Ecto neural progenitor cell (in vitro differentiated cells): ENCODE measurements at places on chromosomes 16 and 17.
A peak's percentile ranks its signal among the peaks of the same experiment; 100 is the strongest.

- peak; percentile 53 for DNase-seq
Measured at GRCh38 chr16:5678371-5678770, 580.8 kb upstream of the EEF2KMT start.

GRCh38 chr17:60525328-60525684 lies 736 bp downstream of the APPBP2 start:
- DNase-seq: no peak

GRCh38 chr17:49858796-49859195 lies 10.9 kb upstream of the TAC4 start:
- DNase-seq: no peak

DNA sequence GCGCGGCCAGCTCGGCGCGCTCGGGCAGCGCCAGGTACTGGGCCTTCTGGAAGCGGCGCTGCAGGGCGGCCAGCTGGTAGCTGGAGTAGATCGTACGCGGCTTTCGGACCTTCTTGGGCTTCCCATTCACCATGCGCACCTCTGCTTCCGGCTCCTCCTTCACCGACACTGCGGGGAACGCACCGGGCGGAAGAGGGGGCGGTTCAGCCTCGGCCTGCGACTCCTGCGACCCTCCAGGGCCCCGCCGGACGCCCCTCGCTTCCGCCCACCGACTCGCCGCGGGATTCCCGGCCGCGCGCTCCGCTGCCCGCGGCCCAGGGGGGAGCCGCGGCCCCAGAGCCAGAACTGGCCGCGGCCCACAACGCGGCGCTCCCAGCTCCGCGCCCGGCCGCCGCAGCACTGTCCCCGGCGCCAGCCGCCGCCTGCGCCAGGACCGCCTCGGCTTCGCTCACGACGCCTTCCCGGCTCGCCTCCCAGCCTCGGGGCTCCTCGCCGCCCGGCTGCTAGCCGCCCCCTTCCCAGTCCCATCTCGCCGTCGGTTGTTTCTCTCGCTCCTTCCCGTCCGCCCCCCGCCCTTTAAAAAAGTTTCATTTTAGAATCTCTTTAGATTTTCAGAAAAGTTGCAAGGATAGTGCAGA lies 1.5 kb downstream of the DLX3 start:
- peak; percentile 80 for DNase-seq

DNA sequence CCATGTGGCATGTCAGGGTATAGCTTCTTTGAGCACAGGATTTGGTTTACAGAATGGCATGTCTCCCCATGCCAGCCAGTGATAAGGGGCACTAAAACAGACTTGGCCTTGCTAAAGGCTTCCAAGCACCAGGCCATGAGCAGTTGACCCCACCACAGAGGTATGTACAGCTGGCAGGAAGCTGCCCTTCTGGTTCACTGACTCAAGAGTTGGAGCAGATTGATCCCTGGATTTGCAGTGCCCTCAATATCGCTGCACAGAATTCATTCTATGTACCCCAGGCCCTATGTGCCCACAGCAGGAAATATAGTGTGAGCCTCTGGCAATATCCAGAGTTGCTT lies 24.3 kb downstream of the HLF start:
- DNase-seq: no peak

DNA sequence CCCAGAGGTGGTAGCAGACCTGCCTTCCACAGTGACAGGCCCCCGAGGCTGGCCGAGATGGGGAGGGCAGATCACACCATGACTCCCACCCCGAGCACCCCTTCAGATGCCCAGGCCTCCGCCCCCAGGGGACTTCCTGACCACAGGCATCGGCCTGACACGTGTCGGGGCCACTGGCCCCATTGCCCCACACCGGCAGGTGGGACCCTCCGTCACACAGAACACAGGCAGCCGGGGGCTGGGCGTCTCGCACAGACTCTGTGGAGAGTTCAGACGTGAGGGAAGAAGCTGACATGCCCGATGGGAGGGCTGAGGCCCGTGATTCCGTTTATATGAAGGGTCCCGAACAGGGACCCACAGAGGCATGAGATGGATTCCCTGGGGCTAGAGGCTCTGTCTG lies 51.3 kb upstream of the GNG13 start:
- no peak for DNase-seq

DNA sequence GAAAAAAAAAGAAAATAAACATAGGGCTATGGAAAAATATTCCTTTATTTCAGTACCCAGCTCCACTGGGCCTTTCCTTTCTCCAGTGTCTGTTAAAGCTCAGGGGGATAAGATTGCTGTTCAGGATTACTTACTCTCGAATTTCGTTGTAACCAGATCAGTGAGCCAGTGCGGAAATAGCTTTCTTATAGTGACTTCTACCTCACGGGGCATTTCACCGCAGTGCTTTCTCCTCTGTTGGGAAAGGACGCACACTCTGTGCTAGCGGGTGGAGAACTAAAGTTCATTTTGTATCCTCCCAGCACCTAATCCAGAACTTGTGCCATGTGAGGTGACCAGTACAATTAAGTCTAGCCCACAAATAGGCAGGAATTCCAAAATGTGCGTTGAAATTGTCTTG lies 38.3 kb downstream of the RPA1 start:
- no peak for DNase-seq

DNA sequence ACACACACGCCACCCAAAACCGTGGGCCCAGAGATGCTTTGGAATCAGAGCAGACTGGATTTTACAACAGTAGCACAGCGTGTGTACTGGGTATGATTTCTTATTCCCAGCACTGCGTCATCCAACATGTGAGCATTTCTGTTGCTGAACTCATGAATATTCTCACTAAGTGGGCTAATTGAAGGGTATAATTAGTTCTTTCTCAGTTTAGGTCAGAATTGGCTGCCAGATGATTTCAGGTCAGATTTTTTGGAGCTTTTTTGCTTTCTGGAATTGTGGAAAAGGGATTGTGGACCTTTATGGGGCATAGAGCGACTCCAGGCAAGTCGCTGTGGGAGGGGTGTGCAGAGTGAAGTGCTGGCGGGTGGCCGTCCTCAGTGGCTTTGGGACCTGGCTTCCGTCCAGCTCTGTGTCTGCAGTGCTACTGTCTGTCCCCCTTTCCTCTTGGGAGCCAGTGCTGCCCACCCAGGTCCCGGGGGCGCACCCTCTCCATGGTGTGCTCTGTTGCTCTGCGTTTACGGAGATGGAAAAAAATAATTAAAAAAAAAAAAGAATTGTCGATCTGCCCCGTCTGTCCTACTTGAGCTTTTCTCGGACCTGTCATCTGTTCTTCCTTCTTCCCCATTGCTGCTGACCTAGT lies 25.0 kb downstream of the FOXK2 start:
- DNase-seq: no peak

DNA sequence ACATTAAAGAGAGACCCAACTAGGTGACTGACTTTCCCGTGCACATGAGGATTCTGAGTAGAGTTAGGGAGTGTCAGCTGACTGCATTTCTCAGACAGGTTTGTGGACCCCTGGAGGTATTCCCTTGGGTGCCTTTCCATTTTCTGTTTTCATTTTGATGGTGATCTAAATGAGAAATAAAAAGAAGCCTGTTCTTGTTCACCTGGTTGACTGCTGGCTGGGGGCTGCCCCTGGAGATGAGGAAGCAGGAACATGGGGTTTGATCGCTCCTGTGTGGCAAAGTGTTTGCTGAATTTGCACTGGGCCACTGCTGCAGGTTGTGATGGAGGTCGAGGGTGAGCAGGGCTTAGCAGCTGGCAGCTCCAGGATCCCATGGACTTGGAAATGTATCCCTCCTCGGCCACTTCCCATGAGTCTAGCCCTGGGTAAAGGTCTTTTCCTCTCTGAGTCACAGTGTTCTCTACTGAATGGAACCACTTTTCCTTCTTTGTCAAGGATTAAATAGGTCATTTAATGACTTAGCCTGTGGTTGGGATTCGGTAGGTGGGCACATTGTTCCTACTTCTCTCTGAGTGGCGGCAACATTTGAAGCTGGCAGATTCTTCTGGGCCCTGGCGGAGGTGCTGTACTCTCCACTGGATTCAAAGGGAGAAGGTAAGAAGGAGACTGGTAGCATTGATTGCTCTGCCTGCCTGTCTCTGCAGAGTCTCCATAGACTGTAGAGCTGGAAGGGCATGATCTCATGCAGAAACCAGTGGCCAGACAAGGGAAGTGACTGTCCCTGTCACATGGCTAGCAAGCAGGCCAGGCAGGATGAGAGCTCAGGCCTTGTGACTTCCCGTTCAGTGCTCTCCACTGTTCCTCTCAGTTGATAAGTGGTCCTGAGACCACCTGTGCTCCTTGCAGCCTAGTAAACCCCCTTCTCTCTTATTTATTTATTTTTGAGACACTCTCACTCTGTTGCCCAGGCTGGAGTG lies 17.9 kb downstream of the SNX29 start:
- no peak for DNase-seq

DNA sequence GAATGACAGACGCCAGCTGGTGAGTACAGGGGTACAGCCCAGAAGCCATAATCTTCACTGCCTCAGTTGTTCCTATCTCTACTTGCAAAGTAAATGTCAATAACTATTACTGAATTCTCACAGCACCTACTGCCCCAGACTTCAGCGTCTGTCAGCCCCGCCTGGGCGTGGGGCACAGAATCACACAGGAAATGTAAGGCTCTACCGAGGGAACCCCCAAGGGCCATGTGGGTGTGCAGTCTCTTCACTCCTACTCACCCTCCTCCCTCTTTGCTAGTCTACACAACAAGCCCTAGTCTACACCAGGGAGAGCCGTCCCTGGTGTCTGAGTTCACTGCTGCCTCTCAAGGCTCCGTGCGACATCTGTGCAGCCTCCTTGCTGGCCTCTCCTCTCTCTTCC lies 4.5 kb downstream of the NPTX1 start:
- no peak for DNase-seq

DNA sequence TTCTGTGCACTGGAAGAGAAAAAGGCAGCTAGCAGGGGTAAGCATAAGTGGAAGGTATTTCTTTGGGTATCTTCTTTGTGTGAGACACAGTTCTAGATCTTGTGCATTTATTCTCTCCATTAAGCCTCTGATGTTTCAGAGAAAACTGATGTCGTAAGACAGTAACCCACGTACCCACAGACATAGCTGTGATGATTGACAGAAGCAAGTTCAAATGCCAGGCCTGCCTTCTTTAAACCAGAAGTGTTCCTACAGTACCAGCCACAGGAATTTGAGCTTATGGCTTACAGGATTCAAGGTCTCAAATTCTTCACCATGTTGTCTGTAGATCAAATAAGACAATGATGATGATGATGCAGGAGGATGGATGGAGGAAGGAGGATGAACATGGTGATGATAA lies 161.4 kb upstream of the KCNJ16 start:
- DNase-seq: no peak

- no peak for DNase-seq
Measured at GRCh38 chr17:50976951-50977472, 110.9 kb upstream of the TOB1 start.

DNA sequence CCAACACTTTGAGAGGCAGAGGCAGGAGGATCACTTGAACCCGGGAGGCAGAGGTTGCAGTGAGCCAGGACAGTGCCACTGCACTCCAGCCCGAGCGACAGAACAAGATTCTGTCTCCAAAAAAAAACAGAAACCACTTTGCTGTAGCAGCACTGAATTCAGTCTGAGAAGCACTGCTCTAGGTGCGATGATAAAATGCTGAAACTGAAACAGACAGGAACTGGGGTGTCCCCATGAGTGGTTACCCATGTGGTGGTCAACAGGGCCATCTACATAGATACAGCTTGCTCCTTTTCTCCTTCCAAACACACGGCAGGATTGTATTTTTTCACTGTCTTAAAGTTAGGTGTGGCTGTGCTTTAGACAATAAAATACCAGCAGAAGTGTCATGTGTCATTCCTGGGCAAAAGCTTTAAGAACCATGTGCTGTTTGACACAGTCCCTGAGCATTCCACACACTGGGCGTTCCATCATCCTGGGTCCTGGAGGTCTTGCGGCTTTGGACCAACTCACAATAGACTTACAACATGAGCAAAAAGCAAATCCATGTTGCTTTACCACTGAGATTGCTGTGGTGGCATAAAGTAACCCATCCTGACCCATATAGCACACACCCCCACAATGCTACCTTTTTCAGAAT lies 11.5 kb downstream of the GAS7 start:
- DNase-seq: no peak

DNA sequence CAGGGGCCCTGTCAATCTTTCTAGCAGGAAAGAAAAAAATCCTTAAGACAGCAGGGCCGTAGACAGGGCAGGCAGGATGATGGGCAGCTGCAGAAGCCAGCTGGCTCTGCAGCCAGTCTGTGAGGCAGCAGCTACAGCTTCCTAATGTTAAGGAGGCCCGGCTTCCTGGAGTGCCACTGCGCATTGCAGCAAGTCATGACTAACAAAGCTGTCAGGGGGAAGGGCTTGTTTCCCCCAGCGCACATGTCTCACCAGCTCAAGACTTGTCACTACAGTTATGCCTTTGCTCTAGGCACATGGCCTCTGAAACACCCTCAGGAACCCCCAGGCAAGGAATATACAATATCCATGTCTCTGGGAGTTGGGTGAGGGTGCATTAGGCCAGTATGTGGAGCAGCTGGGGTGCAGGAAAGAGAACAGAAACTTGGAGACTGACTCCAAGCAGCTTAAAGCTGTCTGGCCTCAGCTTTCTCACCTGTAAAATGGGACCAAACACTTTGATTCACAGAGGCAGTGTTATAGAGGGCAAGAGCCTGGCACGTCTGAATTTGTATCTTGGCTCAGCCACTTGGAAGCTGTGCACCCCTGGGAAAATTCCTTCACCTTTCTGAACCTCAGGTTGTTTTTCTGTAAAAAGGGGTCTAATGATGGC lies 220.0 kb downstream of the HAPSTR1 start:
- DNase-seq: peak; percentile 46

DNA sequence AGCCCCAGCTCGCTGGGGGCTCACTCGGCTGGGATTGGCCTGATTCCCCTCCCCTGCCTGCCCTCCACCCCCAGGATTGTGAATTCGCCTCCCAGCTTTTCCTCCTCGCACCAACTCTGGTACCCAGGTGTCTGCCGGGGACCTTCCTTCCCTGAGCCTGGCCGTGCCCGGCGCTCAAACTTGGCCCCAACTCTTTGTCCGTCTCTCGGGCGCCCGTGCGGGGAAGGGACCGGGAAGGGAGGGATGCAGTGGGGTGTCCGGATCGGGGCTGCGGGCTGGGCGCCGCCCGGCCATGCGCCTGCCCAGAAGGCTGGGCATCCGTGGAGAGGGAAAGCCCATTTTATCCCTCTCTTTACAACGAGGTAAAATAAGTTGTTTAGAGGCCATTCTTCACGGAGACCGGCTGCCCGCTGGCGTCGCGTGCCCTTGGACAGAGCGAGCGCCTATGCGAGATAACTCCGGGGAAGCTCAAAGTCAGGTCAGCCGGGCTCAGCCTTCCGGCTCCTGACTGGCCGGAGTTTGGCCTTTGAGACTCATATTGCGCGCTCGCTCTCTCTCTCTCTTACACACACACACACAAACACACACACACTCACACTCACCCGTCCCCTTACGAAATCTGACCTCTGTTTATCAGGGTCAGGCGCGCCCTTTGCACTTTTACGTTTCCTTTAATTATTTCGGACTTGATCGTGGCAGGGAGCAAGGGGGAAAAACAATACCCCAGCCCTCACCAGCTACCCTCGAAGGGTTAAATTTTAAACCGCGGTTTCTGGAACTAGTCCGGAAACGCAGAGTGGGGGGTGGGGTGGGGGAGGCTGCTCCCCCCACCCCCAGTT lies 774 bp upstream of the MAF start:
- peak; percentile 68 for DNase-seq

GRCh38 chr17:16442594-16443510 lies 27.5 kb downstream of the TRPV2 start:
- DNase-seq: no peak
